NCI-H1417 (cell line): ENCODE measurements at places on chromosomes 4 and X.

- DNase-seq: no peak
Measured at GRCh38 chr4:39062094-39062769, at the start of gene KLHL5. TSS of gene KLHL5 (plus strand) at chr4:39062232. CDS start at chr4:39062653, 421 bp downstream.

GRCh38 chr4:156677131-156677531 lies 294.5 kb downstream of the PDGFC start:
- no peak for DNase-seq

DNA sequence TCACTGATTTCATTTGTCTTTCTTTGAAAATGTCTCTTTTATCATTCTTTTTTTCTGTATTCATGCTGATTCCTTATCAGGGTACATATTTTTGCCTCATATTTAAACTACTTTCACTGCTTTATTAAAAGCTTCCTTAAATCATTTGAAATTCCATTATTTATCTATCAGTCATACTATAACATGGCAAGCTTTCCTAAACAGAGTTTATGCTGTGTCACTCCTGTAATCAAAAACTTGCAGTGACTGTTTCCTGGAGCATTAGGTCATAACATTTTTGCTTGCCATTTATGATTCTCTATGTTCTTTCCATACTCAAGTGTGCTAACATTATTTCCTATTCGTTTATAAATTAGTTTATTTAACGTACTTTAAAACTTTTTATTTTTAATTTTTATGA lies 203.7 kb downstream of the BMPR1B start:
- DNase-seq: no peak

DNA sequence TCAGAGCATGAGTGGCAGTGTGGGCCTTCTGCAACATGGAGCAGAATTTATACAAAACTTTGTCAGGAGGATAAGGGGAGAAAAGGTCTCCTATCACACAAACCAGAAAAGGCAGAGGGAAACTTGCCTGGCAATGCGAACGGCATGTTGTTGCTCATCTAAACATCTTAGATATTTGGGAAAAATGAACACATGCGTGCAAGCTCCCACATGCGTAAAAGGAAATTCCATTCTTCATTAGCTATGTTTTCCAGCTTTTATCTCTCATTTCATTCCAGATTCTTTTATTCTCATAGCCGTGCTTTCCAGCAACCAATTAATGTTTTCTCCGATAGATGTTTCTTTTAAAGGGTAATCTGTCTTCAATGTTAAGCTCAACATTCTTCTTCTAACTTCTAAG lies 31.3 kb upstream of the GBA3 start:
- DNase-seq: no peak

DNA sequence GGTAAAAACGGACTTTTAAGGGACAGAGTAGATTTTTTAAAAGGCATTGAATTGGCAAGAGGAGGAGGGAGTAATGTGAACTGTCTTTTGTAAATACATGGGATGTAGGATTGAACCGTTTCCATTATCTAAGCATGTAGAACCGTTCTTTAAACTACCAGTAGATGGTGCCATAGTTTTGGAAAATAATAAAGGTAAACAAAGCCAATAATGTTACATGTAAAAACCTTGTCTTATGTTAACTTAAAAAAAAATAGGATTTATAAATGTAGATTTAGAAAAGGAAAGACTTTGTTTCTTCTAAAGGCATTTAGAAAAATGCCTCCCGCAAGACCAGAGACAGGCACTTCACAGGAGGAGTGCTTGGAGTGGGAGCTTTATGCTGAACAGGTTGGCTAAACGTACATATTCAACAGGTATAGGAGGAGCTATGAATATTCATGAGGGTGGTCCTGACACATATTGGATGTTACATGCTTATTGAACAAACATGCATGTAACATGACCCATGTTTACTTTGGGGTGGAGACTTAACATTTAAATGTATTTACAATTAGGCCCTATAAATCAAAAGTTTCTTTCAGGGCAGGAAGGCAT lies 45.5 kb upstream of the FAM241A start:
- DNase-seq: peak; percentile 9

GRCh38 chrX:130321550-130321949 lies 18.2 kb upstream of the SLC25A14 start:
- DNase-seq: no peak

- DNase-seq: no peak
Measured at GRCh38 chrX:148459343-148459742, 41.1 kb upstream of the AFF2 start.
